AG09319 (cell line): ENCODE measurements at places on chromosomes 5 and 9.

- no peak for DNase-seq
These were observed 63.0 kb upstream of the TAF11L2 start for GRCh38 chr5:17434982-17435381.

DNA sequence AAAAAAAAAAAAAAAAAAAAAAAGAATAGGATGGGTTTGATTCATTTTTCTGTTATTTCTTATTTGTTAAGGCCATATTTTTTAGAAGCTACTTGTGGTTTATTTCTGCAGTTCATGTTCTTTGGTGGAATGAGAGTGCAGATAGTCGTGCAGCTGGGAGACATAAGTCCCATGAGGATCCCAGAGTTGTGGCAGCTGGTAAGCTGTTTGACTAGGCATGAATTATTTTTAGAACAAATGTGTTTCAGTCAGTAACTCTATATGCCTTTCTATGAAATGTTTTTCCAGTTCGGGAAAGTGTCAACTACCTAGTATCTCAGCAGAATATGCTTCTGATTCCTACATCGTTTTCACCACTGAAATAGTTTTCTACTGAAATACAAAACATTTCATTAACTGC is 5.0 kb upstream of the NIPSNAP3B start:
- no peak for DNase-seq

DNA sequence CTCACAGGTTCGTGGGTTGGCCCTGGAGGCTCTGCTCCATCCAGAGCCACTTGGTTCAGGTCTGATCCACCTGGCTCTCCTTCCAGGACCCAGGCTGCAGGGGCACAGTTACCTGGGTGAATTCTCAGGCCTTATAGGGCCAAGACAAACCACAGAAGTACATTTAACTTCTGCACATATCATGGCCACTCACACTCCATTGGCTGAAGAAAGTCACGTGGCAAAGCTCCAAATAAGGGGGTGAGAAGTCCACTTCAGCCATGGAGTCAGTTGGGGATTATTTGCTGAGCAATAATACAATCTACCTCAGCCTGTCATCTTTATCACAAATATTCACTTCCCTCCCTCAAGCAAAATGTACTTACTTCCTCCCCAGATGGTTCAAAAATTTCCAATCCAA is 83.6 kb downstream of the MACROH2A1 start:
- DNase-seq: no peak

- no peak for DNase-seq
These were observed 60.0 kb upstream of the CARTPT start for GRCh38 chr5:71658916-71659662.

DNA sequence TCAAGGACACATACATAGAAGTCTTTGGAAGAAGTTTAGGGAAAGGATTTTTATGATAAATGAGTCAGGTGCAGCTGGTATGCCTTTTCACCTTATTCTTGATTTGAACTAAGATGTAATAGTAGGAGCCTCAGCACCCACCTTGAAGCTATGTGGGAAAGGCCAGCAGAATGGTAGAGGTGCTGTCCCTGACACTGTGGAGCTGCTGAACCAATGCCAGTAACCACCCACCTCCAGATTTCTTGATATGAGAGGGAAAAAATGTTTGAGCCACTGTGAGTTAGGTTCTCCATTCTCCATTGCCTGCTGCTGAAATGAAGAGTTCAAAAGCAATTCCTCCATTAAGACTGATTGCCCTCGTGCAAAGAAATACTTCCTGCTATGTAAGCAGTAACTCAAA is 12.2 kb upstream of the HMGCR start:
- no peak for DNase-seq

DNA sequence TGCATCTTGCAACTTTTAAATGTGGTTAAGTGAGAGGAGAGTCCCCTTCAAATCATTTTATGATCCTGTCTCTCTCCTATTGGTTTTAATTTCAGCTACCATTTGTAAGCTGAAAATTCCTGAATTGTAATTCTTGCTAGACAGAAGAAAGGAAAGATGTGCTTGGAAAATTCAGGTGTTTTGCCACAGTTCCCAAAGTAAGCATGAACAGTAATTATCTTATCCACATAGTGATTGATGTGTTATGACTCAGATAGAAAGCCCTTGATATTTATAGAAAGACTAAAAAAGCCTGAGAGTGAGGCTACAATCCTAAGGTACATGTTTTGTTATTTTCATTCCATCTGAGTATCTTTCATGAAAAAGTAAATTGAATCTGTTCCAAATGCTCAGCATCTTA is 492.5 kb downstream of the MAT2B start:
- DNase-seq: no peak

DNA sequence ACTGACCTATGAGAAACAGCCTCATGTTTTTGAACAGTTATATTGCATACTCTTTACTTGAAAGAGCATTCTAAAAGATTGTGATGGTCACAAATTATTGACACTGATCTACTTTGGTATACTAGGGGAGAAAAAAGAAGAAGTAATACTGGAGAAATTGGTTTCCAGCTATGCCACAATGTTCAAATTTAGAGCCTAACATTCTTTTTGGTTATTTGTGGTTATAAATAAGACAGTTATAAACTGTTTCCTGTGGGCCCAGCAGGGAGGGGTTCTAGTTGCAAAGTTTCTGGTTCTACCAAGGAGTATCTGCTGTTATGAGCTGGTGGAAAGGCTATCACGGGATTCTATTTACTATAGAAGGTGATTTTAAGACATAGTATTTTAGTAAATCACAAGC is 4.8 kb downstream of the CWC27 start:
- DNase-seq: no peak

GRCh38 chr5:148750614-148751013 is 75.8 kb upstream of the ADRB2 start:
- DNase-seq: no peak

GRCh38 chr9:136437430-136437829 is 2.2 kb downstream of the INPP5E start:
- DNase-seq: peak; percentile 20

DNA sequence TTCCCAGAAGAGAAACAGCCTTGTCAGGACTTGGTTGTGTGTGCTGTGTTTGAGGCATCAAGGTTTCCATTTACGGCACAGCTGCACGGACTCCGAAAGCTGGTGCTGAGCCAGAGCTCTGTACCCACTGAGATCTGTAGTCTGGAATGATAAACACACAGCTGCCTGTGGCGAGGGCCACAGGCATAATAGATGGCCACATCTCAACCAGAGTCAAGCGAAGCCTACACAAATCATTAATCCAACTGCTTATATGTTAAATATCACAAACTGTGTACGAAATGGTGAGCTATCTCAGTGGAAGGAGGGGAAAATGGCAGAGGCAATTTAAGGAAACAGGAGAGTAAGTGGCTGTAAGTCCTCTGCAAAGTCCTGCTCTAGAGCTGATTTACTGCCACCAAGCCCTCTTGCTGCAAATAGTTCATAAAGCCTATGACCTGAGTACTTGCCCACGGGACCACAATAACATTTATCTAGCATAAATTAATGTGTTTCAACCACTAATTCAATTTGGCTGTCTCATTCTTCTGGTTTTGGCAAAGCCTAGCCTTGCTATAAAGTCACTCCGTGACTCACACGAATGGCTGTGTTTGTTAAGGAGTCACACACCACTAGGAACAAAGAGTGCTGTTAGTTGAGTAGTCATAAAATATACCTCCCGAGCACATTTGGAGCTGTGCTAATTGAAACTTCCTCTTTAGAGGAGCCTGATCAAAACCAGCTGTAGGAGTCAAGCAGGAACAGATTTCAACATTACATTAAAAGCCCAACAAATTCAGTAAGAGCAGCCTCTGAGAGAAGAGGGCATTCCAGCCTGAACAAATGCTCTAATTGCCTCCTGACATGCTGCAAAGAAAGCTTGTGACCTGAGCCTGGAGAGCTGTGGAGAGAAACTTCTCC is 738.6 kb upstream of the ZNF608 start:
- DNase-seq: peak; percentile 97

- no peak for DNase-seq
These were observed 178.0 kb downstream of the ESM1 start for GRCh38 chr5:54807421-54807820.

GRCh38 chr5:171989276-171989675 is 17.2 kb downstream of the FBXW11 start:
- no peak for DNase-seq

GRCh38 chr9:116381350-116381749 is 227.8 kb downstream of the PAPPA start:
- no peak for DNase-seq

DNA sequence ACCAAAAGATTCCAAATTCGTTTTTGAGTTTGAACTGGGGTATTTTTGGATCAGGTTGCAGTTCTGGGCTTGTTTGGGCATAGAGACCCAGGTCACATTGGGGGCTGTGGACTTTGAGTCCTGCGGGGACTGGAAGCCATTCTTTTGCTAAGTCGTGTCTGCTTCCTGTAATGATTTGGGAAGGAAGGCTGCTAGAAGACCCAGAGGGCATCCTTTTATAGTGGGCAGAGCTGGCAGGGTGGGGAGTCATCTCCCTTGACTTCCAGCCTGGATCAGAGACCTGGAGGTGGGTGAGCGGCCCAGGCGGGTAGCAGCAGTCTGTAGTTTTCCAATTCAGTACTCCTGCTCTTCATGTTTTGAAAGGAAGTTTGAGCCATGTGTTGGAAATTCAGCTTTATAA is 11.3 kb downstream of the ZNF618 start:
- DNase-seq: no peak

DNA sequence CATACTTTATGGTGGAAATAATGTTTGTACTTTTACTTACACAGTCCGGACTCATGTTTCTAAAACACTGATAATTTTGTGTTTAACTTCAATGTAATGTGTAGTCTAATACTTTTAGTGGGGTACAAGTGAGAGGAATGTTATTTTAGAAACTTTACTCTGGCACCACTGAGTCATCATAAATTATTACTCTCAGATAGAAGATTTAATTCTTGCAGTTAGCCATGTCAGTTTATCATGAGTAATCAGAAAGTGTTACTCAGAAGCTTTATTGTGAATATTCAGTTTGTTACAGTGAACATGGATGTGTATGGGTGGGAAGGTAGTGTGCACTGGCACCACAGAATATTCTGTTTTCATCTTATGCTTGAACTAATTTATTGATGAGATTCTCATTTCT is 20.0 kb downstream of the OGN start:
- no peak for DNase-seq

DNA sequence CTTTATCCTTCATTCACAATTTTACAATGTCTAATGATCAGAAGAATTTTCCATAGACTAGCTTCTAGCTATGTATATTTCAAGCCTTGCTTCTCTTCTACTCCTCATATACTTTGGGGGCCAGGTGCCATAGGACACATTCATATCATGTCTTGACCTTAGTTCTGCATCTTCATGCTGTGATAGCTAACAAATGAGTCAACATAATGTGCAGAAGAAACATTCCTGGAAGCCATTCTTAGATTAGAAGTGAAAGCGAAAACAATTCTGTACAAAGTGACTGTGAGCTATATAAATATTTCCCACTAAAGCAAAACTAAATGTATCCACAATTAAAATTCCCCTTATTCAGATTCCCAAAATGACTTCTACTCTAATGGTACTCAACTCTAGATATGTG is 320.2 kb upstream of the NREP start:
- no peak for DNase-seq

- no peak for DNase-seq
These were observed 39.7 kb downstream of the PCDH1 start for GRCh38 chr5:141838326-141839014.

DNA sequence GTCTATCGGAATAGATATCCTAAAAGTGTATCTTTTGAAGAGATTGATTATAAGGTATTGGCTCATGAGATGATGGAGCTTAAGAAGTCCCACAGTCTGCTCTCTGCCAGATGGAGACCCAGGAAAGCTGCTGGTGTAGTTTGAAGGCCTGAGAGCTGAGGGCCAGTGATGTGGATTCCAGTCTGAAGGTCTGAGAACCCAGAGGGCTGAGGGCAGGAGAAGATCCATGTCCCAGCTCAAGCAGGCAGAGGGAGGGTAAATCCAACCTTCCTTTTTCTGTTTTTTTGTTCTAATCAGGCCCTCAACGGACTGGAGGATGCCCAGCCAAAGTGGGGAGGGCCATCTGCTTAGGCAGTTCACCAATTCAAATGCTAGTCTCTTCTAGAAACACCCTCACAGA is 11.0 kb upstream of the ABL1 start:
- no peak for DNase-seq

DNA sequence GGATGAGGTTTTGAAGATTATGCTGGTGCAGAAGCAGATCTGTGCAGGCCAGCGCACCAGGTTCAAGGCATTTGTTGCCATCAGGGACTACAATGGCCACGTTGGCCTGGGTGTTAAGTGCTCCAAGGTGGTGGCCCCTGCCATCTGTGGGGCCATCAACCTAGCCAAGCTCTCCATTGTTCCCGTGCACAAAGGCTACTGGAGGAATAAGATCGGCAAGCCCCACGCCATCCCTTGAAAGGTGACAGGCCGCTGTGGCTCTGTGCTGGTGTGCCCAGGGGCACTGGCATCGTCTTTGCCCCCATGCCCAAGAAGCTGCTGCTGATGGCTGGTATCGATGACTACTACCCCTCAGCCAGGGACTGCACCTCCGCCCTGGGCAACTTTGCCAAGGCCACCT is 142.5 kb downstream of the SPATA31D1 start:
- DNase-seq: no peak

GRCh38 chr5:135223891-135224625 is 175.0 kb downstream of the MACROH2A1 start:
- no peak for DNase-seq

GRCh38 chr5:112968411-112969106 is 8.0 kb upstream of the DCP2 start:
- no peak for DNase-seq

DNA sequence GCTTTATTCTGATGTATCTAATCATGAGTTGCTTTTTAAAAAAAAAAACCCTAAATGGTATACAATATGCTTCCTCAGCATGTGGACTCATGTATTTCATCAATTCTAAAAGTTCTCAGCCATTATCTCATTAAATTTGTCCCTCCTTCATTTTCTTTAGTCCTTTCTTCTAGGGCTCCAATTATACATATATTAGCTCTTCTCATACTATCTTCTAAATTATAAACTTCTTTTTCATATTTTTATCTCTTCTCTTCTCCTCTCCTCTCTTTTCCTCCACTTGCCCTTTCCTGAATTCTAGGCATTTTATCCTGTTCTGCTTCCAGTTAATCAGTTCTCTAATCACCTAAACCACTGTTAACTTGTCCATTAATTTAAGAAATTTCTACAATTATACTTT is 55.0 kb upstream of the IL33 start:
- no peak for DNase-seq

GRCh38 chr5:123207852-123208251 is 118.8 kb downstream of the PRDM6 start:
- no peak for DNase-seq

- no peak for DNase-seq
These were observed 28.5 kb upstream of the MLLT3 start for GRCh38 chr9:20650750-20651299.
